ENCODE measurements at places on chromosomes 3 and 15.

DNA sequence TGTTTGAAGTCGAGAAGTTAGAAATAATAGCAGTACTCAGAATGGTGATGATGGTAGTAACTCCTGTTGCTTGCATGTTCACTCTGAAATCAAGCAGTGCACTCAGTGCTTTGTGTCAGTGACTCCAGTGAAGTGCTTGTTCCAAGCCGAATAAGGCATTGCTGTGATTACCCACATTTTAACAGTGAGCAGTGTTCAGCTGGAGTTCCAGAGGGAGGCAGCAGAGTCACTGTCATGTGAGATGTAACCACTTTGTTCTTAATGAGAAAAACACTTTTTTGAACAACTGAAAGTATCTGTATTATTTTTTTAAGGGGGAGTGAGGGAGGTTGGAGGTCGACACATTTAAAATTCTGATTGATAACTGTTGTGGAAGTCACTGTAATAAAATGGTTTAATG, 3.7 kb downstream of the MDFIC2 start:
- DNase-seq = no peak

DNA sequence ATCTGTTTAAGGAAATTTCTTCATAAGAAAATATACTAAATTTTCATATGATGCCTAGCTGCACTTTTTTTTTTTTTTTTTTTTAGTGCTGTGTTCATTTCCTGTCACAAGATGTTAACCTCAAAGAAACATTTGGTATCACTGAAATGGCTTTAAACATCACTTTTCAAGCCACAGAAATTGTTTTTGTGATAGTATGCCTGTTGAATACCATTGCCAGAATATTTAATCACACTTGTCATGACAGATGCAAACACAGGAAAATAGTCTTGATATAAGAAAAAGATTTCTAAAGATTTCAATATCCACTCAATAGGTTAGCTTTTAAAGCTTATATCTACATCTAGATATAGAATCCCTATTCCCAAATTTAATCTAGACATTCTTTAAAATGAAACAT, 608.5 kb upstream of the AGTR1 start:
- no peak for DNase-seq

DNA sequence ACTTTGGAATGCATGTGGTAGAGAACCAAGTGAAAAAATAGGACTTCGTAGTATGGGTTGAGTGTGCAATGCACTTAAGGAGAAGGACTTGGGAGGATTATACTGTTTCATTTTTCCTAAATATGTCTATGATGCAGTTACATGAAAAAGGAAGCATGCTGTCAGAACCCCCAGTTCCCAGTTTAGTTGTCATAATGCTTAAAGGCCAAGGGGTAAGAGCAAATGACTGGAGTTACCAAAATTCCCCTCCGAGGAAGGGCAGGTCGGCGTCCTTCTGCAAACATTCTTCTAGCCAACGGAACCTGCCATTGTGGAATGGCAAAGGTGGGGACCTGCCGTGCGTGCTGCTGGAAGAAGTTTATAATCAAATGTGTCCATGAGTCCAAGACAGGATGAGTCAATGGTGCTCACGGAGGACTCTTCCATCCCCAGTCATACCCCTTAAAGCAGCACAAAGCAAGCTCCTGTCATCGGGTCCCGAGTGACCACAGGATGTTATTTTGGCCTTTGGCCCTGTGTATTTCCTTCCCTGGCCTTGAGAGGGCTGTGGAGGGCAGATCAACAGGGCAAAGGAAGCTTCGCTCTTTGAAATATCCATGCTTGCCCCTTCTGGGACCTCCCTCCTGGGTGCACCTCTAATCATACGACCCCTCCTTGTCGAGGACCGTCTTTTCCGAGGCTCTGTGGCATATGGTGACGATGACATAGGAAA, 93.2 kb downstream of the SLCO3A1 start:
- no peak for DNase-seq

DNA sequence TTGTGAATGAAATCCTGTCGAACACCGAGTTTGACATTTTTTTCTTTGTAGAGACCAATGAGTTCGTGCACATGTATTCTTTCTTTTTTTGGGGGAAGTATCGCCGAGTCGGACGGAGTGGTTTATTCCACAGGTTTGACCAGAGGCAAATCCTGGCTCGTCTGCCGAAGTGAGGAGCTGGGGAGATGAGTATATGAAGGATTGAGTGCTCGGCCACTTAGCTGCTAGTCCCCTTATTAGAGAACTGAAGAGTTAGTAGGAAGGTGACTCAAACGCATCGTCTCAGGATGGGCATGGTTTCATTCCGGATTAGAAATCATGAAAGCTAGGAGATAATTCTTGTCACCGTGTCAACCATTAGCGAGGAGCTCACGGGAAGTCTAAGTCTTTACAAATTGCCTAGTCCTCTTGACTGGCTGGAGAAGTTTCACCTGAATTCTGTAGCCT, 154.7 kb upstream of the GOLIM4 start:
- DNase-seq = no peak

GRCh38 chr3:8492744-8493511, 8.7 kb upstream of the LMCD1 start:
- no peak for DNase-seq

DNA sequence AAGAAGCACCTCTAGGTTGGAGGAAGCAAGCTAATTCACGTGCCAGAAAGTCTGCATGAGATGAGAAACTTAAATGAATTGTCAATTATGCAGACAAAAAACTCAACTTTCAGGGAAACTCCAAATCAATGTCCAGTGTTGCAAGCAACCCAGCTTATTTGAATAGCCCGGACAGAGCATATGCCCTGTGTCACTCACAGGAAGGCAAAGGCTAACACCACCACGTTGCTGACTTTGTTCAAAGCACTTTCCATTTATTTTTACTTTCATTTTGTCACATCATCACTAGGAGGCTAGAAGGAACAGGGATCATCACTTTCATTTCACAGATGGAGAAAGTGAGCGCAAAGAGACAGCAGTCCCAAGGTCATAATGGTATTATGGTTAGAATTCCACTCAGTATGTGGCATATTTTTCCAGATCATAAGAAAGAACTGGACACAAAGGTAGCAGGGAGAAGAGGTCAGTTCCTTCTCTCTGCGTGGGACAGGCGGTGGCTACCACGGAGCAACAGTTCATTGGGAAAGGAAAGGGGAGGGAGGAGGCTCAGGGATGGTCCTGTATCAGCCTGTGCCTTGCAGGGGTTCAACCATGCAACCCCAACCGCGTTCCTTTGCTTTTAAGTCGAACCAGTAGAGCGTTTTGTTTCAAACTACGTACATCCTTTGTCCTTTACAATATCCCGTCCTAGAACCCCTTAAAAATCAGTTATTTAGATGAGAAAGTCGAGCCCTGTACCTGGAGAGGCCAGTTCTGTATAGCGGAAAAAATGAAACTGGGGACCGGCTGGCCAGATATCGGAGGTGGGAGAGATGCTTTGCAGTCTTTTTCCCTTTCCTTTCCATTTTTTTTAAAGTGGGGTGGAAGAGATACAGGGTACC, 1.1 kb downstream of the HEG1 start:
- DNase-seq = no peak

GRCh38 chr15:79617071-79617470, 184.9 kb downstream of the MINAR1 start:
- no peak for DNase-seq

DNA sequence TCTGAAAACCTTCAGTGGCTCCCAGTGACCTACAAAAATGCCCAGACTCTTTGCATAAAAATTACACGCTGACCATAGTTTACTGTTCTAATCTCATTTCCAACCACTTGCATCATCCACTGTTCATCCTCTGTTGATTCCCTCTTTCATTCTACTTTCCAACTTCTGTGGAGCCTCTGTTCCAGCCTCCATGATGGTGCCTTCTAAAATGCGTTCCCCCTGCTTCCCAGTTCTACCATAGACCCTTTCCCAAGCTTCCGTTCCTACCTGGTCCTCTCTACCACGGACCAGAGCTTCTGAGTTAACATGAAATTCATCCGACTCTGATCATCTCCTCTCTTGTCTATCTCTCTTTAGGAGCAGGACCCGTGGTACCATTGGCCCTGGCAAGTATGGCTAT, 127.0 kb downstream of the THSD4 start:
- no peak for DNase-seq

GRCh38 chr3:126419151-126419703, 24.5 kb downstream of the CFAP100 start:
- no peak for DNase-seq

- DNase-seq = no peak
Measured at GRCh38 chr15:65986416-65986815, 117.1 kb downstream of the RAB11A start.

- DNase-seq = no peak
Measured at GRCh38 chr3:170178651-170179050, 2.9 kb downstream of the PHC3 start.
